ENCODE measurements at places on chromosomes 4 and X.

GRCh38 chr4:146346276-146346675 is 131.9 kb downstream of the REELD1 start:
- DNase-seq: no peak

DNA sequence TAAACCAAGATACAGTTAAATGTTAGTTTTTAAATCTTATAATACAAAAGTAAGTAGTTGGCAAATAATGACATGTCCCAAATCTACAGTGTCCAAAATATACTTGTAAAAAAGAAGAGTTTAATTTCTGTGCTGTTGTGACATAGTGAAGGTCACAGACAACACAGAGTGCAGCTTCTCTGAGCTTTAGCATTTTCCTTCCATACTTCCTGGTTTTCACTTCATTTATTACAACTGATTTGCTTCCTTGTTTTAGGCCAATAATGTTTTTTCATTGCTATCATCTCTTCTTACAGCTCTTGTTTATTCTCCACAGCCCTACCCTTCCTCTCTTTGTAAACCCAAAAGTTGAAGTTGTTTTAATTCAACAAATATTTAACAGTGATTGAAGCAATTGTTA is 132.4 kb upstream of the TET2 start:
- DNase-seq: no peak

DNA sequence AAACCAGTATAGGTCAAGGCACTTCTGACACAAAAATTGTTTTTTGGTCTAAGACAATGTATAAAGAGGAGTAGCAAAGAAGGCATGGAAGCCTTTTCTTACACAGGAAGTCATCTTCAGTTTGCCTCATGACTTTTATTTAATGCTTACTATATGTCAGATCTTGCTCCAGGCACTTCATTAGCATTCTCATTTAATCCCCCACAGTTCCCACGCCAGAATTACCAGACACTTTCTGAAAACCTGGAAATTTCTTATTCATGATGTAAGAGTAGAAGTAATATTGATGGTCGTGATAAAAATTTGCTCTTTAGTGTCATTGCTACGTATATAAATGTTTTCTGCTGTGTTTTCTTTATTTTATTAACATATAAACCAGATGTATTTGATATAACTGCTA is 39.2 kb downstream of the ARHGEF38 start:
- DNase-seq: no peak

- no peak for DNase-seq
Observed at GRCh38 chrX:153444333-153445011, 1.4 kb downstream of the TREX2 start.

GRCh38 chrX:2698604-2699003 is 7.5 kb downstream of the CD99 start:
- DNase-seq: no peak

DNA sequence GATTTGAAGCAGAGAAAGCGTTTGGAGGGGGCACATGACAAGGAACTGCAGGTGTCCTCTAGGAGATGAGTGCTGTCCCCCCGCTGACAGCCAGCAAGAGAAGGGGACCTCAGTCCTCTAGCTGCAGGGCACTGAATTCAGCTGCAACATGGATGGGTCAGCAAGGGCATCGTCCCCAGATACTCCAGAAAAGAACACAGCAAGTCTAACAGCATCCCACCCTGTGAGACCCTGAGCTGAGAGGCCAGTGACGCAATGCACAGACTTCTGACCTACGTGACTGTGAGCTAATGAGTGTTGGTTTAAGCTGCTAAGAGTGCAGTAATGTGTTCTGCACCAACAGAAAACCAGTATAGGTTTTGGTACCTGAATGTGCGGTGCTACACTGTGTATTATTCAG is 11.6 kb upstream of the CENPVL2 start:
- DNase-seq: no peak

GRCh38 chrX:25020905-25021449 is 5.2 kb upstream of the ARX start:
- DNase-seq: no peak

- no peak for DNase-seq
Observed at GRCh38 chr4:20486433-20486832, 213.8 kb upstream of the PACRGL start.

DNA sequence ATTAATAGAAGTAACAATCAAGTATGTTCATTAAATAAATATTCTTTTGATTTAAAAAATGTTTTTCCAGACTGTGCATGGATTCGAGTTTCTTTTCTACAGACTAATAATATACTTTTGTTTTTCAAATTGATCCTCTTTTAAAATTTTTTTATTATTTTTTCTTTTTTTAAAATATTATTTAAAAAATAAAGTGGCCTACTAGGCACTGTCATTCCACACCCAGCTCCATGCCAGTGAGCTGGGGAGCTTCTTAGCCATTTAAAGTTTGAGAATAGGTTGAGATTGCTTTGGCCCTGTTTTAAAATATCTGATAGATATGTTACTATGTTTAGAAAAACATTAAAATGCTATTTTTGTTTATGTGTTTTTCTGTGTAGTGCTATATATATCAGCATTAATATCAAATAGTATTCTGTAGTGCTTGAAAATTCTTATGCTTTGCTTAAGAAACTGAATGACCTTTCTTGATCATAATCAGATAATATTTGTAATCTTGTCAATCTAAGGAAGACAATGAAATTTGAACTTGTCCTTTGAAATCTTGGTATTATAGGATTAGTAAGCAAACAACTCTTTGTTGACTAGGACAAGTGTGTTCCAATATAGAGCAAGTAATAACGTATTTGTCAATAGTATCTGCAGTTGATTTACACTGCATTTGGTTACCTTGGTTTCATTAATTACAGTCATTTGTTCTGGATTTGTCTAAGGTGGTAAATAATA is 12.6 kb downstream of the PCDH10 start:
- no peak for DNase-seq

DNA sequence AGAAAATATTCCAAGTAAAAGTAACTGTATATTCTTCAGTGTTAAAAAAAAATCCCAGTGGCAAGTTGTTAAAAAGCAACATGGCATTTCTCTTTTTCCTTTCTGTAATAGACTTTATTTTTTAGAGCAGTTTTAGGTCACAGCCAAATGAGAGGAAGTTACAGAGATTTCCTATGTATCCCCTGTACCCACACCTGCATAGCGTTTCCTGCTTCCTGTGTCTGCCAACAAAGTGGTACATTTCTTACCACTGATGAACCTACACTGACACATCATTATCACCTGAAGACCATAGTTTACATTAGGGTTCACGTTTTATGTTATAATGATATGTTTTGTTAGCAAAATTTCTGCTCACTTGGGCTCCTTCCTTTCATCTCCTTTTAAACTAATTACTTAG is 124.7 kb downstream of the GPAT3 start:
- no peak for DNase-seq

DNA sequence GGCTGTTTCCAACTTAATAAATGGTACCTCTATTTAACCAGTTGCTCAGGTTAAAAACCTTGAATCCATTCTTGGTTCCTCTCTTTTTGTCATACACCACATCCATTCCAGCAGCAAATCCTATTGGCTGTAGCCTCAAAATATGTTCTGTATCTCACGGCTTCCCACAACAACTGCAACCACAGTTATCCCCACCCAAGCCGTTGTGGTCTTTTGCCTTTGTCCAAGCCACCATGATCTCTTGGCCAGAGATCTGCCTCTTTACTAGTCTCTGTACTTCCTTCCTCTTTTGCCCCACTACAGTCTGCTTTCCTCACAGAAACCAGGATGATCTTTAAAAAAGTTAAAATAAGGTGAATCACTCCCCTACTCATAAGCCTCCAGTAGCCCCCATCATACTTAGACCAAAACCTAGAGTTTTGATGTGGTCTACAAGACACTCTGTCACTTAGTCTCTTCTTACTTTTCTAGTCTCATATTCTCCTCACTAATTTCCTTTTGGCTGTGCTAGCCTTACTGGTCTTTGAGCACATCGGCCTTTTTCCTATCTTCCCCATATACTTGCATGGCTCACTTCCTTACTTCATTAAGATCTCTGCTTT is 10.3 kb downstream of the MAOA start:
- DNase-seq: no peak

DNA sequence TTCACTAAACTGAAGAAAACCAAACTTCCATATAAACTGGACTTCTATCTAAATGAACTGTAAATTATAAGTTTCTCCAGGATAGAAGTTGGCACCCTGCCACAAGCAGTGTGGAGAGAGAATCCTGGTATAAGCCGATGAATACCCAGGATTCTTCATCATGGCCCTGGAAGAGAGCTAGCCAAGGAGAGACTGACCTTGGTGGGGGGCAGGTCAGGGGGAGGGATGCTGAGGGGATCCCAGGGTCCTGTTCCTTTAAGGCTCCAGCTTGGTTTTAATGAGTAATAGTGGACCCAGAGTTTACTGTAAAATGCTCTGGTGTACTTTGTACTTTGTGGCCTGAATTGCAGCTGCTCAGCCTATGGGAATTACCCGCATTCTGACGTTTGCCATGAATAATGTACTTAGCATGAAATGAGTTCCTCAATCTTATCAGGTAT is 16.9 kb downstream of the RASSF6 start:
- DNase-seq: no peak

GRCh38 chrX:110310896-110311295 is 7.0 kb downstream of the AMMECR1 start:
- peak; percentile 49 for DNase-seq

GRCh38 chr4:68654946-68655721 is 15.3 kb downstream of the UGT2B15 start:
- DNase-seq: no peak

DNA sequence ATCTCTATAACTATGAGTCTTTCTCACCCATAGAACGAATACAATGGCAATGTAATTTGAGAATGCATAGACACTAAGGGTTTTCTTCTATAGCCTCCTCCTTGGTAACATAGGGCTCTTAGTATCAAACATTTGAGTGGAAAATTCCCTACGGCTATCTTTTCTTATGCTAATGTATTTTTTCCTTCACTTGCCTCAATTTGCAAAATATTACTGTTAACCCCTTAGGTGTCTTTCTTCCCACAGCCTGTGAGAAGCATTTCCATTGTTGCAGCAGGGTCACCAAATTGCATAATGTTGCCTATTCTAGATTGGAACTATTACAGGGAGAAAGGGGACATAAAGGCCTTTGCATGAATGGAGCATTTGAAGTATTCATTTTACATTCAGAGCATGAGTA is 140.5 kb upstream of the RAPGEF2 start:
- DNase-seq: no peak

DNA sequence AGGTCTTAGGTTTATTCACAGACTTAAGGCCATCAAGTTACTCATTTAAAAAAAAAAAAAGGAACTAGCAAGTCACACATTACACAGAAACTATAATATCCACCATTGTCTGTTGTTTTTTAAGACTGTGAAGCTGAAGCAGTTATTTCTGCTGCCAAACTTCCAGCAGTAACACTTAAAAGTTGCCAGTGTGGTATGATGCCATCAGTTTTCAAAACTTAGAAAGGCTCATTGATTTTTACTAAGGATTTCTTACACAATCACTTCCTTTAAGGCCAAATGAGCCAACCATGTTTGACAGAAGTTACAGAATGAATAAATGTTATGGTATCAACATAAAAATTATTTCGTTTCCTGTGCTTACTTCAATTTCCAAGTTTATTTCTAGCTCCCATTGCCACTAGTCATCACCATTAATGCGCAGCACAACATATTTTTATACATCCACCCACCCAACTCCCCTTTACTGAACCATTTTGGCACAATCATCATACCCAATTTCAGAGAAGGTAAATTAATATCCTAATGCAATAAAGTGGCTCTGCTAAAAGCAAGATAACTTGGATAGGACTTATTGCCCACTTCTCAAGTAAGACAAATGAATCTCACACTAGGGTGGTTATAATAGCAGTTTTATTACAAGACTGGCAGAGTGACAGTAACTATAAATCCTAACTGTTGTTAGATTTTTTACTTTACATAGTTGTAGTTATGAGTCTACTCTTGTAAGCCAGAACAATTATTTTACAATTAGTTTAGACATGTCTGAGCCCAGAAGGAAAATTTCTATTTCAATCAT is 13.1 kb downstream of the PDGFC start:
- DNase-seq: no peak

GRCh38 chrX:133645977-133646718 is 230.9 kb upstream of the GPC4 start:
- DNase-seq: no peak

DNA sequence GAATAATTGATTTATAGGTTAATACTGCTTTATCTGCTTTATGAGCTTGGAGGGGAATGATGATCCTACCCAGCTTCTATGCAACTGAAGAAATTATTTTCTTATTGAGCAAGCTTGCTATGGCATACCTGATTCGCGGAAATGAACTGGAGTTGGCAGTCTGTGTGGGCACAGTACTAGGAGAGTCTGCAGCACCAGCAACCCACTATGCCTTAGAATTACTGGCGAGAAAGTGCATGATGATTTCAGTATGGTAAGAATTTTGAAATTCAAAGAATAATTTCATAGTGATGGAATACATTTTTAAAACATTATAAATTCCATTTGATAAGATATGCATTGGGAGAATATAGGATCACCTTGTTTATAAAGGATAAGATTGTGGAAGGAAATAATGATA is 32.3 kb downstream of the SPATA4 start:
- DNase-seq: no peak

- no peak for DNase-seq
Observed at GRCh38 chr4:74161666-74162450, 3.9 kb downstream of the MTHFD2L start.

DNA sequence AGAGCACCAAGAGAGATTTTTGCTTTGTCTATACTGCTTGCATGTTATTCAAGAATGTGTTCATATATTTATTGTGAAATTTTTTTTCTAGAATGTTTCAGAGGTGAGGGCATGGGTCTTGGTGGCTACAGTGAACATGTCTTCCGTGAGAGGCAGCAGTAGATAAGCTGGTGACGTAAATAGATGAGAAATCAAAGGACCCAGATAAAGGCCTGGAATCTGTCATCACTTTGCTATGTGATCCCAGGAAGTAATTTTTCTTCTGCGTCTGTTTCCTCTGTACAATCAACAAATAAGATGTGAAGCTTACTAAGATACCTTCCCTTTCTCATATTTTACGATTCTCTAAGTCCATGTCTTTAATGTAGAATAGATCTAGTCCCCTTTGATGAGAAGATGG is 129.1 kb downstream of the COL4A6 start:
- DNase-seq: no peak

DNA sequence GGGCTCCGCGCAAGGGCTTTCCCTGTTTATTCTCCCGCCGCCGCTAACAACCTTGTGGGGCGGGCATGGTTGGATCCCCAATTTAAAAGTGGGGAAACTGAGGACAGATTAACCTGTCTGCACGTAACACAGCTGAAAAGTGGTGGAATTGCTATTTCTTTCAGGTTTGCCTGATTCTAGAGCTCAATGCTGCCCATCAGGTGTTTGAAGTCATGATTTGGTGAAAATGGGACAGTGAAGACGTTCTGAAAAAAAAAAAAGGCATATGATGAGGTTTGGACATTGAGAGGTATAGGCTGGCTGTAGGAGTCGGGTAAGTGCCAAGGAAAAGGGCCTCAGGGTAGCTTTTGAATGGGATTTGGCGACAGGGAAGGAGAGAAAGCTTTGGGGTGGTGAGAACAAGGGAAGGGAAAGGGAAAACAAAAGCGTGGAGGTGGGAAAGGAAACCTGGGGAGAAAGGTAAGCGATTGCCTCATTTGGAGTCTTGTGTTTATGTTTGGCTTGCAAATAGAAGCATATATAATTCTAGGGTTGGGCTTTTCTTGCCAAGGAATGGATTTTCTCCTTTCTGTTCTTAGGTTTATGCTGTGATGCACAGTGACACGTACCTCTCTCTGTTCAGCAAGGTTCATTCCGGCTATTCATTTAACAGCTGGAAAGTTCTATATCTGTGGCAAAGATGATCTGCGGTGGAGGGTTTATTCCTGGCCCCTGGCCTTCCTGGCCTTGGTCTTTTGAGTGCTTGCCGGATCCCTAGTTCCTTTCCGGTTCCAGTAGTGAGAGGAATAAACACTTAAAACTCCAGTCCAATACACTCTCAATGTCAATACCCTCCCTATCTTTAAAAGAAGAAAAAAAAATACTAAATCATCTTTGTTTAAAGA is 2.4 kb upstream of the STIM2 start:
- DNase-seq: no peak

Measured in T-helper 1 cell (primary cell).